ENCODE measurements at places on chromosomes 12 and 14. TPM values are rescaled to one million over a fixed set of nuclear protein-coding genes. Genes with fewer than 3 reads are reported as not detected.

CCDC38 gene
- total RNA-seq: not detected

ACSM4 gene
- total RNA-seq: not detected

PLEKHG7 gene
- 0.89 TPM for total RNA-seq

EML5 gene
- 0.69 TPM for total RNA-seq

NANOG gene
- total RNA-seq: not detected

DNA sequence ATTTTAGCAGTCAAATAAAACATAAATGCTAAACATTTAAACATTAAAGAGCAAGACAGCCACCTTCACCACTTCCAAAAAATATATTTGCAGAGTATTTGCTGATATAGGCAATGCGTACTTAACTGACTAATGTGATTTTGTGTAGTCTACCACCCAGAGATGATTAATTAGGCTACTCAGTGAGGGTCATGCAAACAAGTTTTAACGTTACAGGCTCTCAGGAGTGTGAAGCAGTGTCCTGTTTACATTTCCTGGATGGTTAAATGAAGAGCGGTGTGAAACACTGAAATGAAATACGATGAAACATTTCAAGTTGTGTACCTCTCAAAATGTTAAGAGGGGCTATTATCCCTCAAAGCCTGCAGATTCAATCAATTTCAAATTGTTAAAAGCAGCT is 165.8 kb upstream of the LRIG3 start:
- no peaks in the 10 kb centered on the region for H3K27me3 ChIP-seq
- no peak overlapping the region for H3K27ac ChIP-seq
- H3K4me1 ChIP-seq: no peaks in the 10 kb centered on the region

GRCh38 chr14:73242357-73242901 is 5.1 kb downstream of the PAPLN start:
- peaks cover 24% of the 10 kb centered on the region for H3K4me1 ChIP-seq
- H3K36me3 ChIP-seq: no peaks in the 10 kb centered on the region
- no peak overlapping the region for H3K27ac ChIP-seq
- no peak overlapping the region for H3K4me3 ChIP-seq

DNA sequence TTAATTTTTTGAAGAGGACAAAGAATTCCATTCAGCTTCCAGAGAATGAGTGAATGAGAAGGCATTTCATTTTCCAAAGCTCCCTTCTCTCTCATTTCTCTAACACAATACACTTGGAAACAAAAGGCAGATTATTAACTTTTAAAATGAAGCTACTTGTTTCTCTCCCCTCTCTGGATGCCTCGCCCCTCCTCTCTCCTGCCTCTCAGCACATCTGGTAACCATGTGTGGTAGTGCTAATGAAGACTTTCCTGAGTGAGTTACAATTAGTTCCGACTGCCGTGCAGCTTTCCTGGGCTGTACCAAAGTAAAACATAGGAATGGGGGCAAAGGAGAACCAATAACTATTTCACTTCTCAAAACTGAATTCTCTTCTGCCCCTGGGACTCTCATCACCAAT is 84.7 kb upstream of the SOX5 start:
- no peak overlapping the region for H3K4me3 ChIP-seq
- H3K4me1 ChIP-seq: no peaks in the 10 kb centered on the region
- H3K27me3 ChIP-seq: no peaks in the 10 kb centered on the region
- no peak for DNase-seq

DNA sequence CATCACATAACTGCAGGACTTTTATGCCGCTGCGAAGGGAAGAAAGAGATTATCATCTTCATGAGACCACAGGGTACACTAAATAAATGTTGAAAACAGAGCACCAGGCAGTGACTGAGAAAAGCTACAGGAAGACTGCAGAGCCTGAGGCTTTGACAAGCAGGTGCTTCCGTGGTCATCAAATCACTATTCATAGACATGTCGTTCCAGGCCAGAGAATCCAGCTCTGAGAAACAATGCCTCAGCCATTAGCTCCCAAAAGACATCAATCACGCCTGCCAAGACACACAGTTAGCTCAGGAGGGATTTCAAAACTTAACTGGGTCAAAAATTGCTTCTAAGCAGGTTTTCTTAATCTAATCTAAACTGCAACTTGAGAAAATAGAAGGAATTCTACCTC is 47.2 kb upstream of the GARIN6 start:
- no peaks in the 10 kb centered on the region for H3K4me1 ChIP-seq
- no peak overlapping the region for H3K27ac ChIP-seq
- H3K4me3 ChIP-seq: no peak overlapping the region
- DNase-seq: no peak
- H3K36me3 ChIP-seq: no peaks in the 10 kb centered on the region

- DNase-seq: no peak
- H3K4me3 ChIP-seq: no peak overlapping the region
- no peak overlapping the region for H3K27ac ChIP-seq
- no peaks in the 10 kb centered on the region for H3K27me3 ChIP-seq
- H3K4me1 ChIP-seq: no peaks in the 10 kb centered on the region
These were observed 113.4 kb upstream of the RESF1 start for GRCh38 chr12:31845613-31846322.

DNA sequence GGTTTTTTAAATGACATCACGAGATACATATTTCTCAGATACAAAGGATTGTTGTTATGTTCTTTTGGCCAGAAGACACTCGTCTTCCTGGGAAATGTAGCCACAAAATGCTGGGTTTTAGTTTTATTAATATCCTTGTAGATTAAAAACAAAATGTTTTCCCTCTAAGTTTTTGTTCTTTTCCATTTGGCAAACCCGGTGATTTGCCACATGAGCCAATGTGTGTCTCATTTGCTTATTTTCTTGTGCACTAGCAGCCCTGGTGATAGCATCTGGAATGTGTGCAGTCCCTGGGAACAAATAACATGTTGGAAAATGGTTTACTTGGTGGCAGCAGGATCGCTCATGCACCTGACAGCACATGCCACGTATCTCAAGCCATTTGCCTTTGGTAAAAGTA is 61.0 kb downstream of the HMGA2 start:
- no peak overlapping the region for H3K4me3 ChIP-seq
- no peaks in the 10 kb centered on the region for H3K36me3 ChIP-seq
- H3K27me3 ChIP-seq: peaks cover 10% of the 10 kb centered on the region
- no peaks in the 10 kb centered on the region for H3K4me1 ChIP-seq

DNA sequence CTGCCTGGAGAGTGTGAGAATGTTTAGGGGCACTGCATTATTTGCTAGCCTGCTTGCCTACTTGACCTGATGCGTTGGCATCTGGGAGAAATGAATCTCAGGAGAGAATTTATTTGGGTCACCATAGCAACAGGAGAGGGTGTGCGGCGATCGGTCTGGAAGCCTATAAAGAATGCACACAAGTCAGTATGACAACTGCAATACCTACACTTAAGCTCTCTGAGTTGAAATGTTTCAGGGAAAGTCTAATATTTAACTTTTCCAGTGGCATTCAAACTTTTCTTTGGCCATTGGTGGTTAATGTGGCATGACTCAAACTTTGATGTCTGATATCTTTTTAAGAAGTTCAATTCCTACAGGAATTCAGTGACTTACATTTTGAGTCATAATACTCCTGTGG is 205.1 kb downstream of the NEDD1 start:
- H3K27ac ChIP-seq: no peak overlapping the region
- H3K27me3 ChIP-seq: no peaks in the 10 kb centered on the region
- H3K4me1 ChIP-seq: no peaks in the 10 kb centered on the region
- no peaks in the 10 kb centered on the region for H3K36me3 ChIP-seq
- DNase-seq: no peak
- H3K4me3 ChIP-seq: no peak overlapping the region

- H3K4me1 ChIP-seq: no peaks in the 10 kb centered on the region
- no peak for DNase-seq
These were observed 4.9 kb downstream of the TSPAN8 start for GRCh38 chr12:71152851-71153250.

DNA sequence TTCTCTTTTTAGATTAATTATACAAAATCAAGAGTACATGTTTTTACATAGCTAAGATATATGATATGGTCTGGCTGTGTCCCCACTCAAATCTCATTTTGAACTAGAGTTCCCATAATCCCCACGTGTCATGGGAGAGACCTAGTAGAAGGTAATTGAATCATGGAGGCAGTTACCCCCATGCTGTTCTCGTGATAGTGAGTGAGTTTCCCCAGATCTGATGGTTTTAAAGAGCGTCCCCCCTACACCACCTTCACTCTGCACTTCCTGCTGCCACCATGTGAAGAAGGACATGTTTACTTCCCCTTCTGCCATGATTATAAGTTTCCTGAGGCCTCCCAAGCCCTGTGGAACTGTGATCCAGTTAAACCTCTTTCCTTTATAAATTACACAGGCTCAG is 21.4 kb upstream of the DRAM1 start:
- H3K27me3 ChIP-seq: no peaks in the 10 kb centered on the region
- no peaks in the 10 kb centered on the region for H3K4me1 ChIP-seq
- no peak overlapping the region for H3K27ac ChIP-seq
- no peak overlapping the region for H3K4me3 ChIP-seq
- no peaks in the 10 kb centered on the region for H3K36me3 ChIP-seq
- no peak for DNase-seq

DNA sequence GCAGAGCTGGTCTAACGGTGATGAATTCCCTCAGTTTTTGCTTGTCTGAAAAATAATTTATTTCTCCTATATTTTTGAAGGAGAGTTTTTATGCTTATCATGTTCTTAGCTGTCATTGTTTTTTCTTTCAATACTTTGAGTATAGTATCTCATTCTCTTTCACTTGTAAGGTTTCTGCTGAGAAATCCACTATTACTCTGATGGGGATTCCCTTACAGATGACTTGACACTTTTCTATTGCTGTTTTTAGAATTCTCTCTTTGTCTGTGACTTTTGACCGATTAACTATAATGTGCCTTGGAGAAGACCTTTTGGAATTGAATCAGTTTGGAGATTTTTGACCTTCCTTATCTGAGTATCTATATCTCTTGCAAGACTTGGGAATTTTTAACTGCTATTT is 139.6 kb downstream of the PRKD1 start:
- no peak overlapping the region for H3K4me3 ChIP-seq
- no peaks in the 10 kb centered on the region for H3K36me3 ChIP-seq

DNA sequence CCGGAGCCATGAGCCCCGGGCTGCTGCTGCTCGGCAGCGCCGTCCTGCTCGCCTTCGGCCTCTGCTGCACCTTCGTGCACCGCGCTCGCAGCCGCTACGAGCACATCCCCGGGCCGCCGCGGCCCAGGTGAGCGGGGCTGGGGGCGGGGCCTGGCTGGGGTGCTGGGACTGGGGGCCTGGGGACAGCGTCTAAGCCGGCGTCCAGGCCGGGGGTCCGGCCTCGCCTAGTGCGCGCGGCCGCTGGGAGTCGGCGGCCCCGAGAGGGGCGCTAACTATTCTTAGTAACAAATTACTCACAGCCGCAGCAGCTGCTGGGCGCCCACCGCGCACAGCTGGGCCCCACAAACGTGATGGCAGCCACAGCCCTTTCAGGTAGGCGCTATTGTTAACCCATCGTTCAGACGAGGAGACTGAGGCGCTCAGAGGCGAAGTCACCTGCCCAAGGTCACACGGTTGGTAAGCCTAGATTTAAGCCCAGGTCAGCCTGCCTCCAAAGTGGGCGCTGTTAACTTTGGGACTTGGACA is 374 bp downstream of the CYP46A1 start:
- no peak overlapping the region for H3K27ac ChIP-seq
- no peak for DNase-seq
- H3K36me3 ChIP-seq: no peaks in the 10 kb centered on the region
- H3K4me3 ChIP-seq: no peak overlapping the region

GRCh38 chr14:21087294-21088091 is 11.0 kb downstream of the ZNF219 start:
- DNase-seq: peak; percentile 89
- H3K4me1 ChIP-seq: peaks cover 18% of the 10 kb centered on the region
- H3K27me3 ChIP-seq: no peaks in the 10 kb centered on the region

GRCh38 chr12:111122458-111122878 is 202.1 kb upstream of the MYL2 start:
- H3K27ac ChIP-seq: no peak overlapping the region
- peaks cover 2% of the 10 kb centered on the region for H3K27me3 ChIP-seq
- no peak for DNase-seq
- no peaks in the 10 kb centered on the region for H3K4me1 ChIP-seq
- no peaks in the 10 kb centered on the region for H3K36me3 ChIP-seq

- H3K27ac ChIP-seq: no peak overlapping the region
- DNase-seq: no peak
- H3K36me3 ChIP-seq: no peaks in the 10 kb centered on the region
- H3K4me3 ChIP-seq: no peak overlapping the region
- no peaks in the 10 kb centered on the region for H3K27me3 ChIP-seq
These were observed 49.3 kb downstream of the KSR2 start for GRCh38 chr12:117919479-117919878.

GRCh38 chr14:101009531-101009930 is 106.0 kb upstream of the RTL1 start:
- H3K27ac ChIP-seq: no peak overlapping the region
- no peak overlapping the region for H3K4me3 ChIP-seq
- no peaks in the 10 kb centered on the region for H3K27me3 ChIP-seq

DNA sequence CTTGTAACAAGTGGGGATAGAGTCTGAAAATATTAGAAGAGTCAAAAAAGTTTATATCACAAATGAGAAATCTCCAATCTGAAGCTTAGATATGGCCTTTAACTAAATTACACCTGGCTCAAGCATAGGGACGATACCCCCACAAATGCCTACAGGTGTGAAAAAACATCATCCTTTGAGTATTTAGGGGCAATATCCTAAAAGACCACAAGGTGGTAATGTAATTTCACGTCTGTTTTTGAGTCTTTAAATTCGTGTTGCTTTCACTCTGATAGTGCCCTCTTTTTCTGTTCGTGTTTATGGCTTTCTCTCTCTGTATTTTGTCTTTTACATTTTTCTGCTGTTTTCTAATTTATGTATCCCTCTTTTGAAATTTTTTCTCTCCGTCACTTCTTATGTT is 84.3 kb downstream of the ETNK1 start:
- H3K4me1 ChIP-seq: no peaks in the 10 kb centered on the region
- H3K4me3 ChIP-seq: no peak overlapping the region

DNA sequence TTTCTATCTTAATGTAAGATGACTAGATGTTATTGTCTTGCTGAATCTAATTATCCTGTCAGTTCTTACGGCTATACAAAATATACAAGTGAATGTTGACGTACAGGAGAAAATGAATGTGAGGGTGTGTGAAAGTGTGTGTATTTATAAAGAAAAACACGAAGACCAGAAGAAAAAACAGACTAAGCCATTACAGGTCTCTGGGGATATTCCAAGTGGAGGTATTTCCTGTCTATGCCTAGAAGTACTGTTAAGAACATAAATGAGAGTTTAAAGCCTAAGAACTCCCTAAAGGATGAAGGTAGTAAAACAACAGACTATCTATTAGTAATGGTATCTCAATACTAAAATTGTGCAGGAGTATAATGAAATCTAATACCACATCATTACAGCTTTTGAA is 7.6 kb downstream of the MDM1 start:
- H3K4me3 ChIP-seq: no peak overlapping the region
- no peaks in the 10 kb centered on the region for H3K27me3 ChIP-seq
- no peak overlapping the region for H3K27ac ChIP-seq
- no peak for DNase-seq
- no peaks in the 10 kb centered on the region for H3K4me1 ChIP-seq
- H3K36me3 ChIP-seq: peaks cover 42% of the 10 kb centered on the region

DNA sequence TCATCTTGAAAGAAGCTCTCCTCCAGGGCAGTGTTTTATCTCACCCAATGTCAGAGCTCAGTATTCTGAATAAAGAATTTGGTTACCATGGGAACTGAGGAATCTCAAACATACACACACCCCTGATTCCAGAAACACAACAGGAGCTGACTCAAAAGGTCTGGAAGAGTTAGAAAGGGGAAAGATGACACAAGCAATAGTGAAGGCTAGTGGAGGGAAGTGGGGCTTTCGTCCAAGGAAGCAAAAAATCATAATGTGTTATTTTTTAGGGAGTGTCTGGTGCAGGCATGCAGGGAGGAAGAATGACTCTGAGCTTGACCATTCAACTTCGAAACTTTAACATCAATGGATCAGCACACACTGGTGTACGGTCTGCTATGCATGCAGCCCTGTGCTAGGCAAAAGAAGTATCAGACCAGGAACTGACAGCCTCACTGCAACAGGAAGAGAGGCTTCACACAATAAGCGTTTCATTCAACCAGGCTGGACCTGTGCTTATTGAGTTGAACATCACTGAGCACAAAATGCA is 20.3 kb downstream of the HEBP1 start:
- H3K4me3 ChIP-seq: no peak overlapping the region
- H3K27me3 ChIP-seq: no peaks in the 10 kb centered on the region
- no peak for DNase-seq
